Spinal cord (tissue), 10 donors: ENCODE measurements at places on chromosomes 12 and 14. TPM values are rescaled to one million over a fixed set of nuclear protein-coding genes. Genes with fewer than 3 reads are reported as not detected.

Gene C12orf50
- 0.24 TPM for polyA plus RNA-seq

Gene MANSC4
- 0.62 TPM for polyA plus RNA-seq

DNA sequence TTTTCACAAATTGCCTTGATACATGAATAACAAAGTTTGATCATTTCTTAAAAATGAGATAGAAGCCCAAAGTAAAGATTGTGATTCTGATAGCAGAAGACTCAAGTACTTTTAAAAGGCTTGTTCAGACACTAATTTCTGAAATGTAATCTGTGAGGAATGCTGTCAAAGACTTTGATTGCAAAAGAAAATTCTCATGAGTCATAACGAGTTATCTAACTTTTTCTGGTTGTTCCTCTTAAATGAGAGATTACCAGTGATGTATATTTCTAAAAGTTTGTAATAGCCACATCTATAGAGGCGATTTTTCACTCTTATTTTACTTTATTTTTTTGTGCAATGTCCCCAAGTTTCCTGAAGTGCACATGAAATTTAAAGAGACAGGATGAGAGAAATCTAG, 7.0 kb downstream of the PYGL start:
- H3K27ac ChIP-seq: no peak overlapping the region
- DNase-seq: no peak
- H3K4me3 ChIP-seq: no peak overlapping the region
- H3K36me3 ChIP-seq: no peaks in the 10 kb centered on the region
- no peaks in the 10 kb centered on the region for H3K4me1 ChIP-seq

DNA sequence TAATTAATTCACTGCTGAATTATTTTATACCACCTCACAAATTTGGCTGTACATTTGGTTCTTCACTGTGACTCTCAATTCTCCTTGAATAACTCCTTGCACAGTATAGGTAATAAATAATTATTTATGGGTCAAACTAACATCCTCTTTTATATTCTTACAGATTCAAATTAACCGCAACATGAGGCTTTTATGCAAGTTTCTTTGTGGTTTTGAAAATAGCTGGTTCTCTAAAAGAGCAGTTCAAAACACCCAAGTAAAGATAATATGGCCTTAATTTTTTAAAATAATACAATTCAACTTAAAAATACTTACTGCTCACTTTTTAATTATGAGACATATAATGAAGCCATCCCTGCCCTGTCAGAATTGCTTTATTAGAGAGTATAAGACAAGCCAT, 12.9 kb upstream of the TRIM9 start:
- H3K27me3 ChIP-seq: no peaks in the 10 kb centered on the region
- no peaks in the 10 kb centered on the region for H3K4me1 ChIP-seq
- no peaks in the 10 kb centered on the region for H3K36me3 ChIP-seq
- no peak overlapping the region for H3K27ac ChIP-seq
- DNase-seq: no peak

DNA sequence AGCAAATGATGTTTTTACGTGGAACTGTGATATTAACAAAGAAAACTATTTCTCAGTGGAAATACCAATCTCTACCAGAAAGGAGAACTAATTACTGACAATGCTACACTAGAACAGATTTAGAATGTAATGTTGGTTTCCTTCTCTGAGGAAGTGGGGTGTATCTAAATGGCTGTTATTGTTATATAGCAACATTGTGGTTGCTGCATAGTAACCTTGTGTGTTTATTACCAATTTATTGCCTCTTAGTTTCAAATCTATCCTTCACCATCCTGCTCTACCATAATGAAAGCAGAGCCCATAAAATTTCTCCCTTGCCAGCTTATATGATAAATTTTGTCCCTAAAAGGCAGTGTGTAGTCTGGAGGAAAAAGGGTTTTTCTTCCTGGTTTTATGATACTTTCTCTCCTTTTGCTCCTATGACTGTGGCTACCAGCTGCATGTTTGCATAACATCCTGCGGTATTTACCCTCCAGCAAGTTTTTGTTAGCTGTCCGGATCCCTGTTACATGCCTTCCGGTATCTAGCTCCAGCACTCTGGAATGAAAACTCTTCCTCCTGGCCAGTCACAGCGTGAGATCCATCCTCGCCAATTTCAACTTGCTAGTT, 5.7 kb upstream of the KLRK1 start:
- no peak overlapping the region for H3K4me3 ChIP-seq
- no peaks in the 10 kb centered on the region for H3K27me3 ChIP-seq
- no peaks in the 10 kb centered on the region for H3K36me3 ChIP-seq
- peak overlapping the region; percentile 41 for H3K27ac ChIP-seq
- DNase-seq: no peak

- no peaks in the 10 kb centered on the region for H3K27me3 ChIP-seq
- peaks cover 6% of the 10 kb centered on the region for H3K4me1 ChIP-seq
- H3K4me3 ChIP-seq: no peak overlapping the region
Observed at GRCh38 chr12:98757455-98757854, 112.4 kb downstream of the APAF1 start.

- H3K27ac ChIP-seq: no peak overlapping the region
- H3K27me3 ChIP-seq: no peaks in the 10 kb centered on the region
- no peaks in the 10 kb centered on the region for H3K4me1 ChIP-seq
- no peaks in the 10 kb centered on the region for H3K36me3 ChIP-seq
- DNase-seq: no peak
Observed at GRCh38 chr12:87671757-87672156, 357.4 kb downstream of the C12orf50 start.

DNA sequence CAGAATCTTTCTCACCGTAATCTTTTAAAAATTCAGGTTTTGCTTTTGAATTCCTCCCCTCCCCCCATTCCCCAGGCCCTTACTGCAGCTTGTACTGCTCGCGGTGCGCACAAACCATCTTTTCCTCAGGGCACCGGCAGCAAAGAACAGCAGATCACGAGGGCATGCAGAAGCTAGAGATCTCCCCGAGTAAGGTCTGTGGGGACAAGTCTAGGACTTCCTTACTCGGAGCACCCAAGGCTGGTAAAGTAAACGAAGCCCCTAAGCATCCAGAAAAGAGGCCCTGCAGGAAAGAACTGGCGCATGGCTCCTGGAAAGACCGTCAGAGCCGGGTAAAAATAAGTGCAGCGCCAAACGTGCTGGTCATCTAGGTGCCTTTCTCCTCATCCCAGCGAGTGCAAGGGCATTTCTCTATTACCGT, 727 bp downstream of the LDHB start:
- peak overlapping the region; percentile 94 for H3K4me3 ChIP-seq
- DNase-seq: peak; percentile 79
- no peaks in the 10 kb centered on the region for H3K27me3 ChIP-seq
- peak overlapping the region; percentile 98 for H3K27ac ChIP-seq
- no peaks in the 10 kb centered on the region for H3K36me3 ChIP-seq
- no peaks in the 10 kb centered on the region for H3K4me1 ChIP-seq

DNA sequence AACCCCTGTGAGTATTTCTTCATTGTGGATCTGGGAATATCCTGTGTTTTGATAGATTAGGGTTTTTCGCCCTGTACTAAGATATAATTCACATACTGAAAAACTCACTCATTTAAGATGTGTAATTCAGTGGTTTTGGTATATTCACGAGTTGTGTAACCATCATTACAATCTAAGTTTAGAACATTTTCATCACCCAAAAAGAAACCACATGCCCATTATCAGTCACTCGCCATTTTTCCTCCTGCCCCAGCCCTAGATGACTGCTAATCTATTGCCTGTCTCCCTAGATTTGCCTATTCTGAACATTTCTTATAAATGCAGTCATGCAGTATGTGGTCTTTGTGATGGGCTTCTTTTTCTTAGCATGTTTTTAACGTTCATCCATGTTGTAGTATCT, 67.9 kb upstream of the ATF1 start:
- H3K36me3 ChIP-seq: peaks cover 26% of the 10 kb centered on the region
- no peak overlapping the region for H3K27ac ChIP-seq
- no peak overlapping the region for H3K4me3 ChIP-seq
- no peaks in the 10 kb centered on the region for H3K27me3 ChIP-seq
- no peak for DNase-seq

GRCh38 chr12:108367436-108367835, 28.3 kb upstream of the CMKLR1 start:
- no peak overlapping the region for H3K4me3 ChIP-seq
- DNase-seq: no peak
- H3K4me1 ChIP-seq: no peaks in the 10 kb centered on the region
- no peak overlapping the region for H3K27ac ChIP-seq
- no peaks in the 10 kb centered on the region for H3K36me3 ChIP-seq

DNA sequence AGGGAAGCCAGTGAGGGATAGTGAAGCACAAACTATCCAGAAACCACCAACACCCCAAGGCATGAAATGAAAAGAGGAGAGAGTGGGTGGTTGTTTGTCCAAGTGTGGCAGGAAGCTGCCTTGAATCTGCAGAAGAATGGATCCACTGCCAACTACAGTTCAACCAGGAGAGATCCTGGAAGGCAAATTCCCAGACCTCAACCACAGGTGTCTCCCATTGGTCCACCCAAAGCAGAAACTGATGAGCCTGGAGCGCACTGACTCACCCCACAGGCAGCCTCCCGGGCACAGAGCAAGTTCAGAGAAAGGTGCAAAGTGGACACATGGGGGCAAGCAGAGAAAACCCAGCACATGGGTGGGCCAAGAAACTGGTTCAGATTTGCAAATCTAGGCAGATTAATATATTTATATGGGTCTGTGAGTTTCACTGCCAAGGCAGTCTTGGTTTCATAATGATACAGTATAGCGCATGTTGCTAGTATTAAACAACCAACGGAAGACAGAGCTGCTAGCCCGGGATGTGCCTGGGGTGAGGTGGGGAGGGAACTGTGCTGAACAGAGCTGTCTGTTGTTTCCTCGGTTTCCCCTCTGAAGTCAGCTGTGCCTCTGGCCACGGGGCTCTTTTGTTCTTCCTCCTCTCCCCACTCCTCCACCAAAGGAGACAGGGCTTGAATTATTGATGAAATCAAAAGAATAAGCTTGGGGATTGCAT, 416.2 kb upstream of the CCDC196 start:
- no peak for DNase-seq
- no peak overlapping the region for H3K27ac ChIP-seq
- no peak overlapping the region for H3K4me3 ChIP-seq
- H3K4me1 ChIP-seq: peaks cover 20% of the 10 kb centered on the region

GRCh38 chr12:48185181-48185919, 1.9 kb downstream of the CCDC184 start:
- H3K36me3 ChIP-seq: no peaks in the 10 kb centered on the region
- H3K27ac ChIP-seq: peak overlapping the region; percentile 90
- peak overlapping the region; percentile 79 for H3K4me3 ChIP-seq
- H3K27me3 ChIP-seq: no peaks in the 10 kb centered on the region

- no peaks in the 10 kb centered on the region for H3K27me3 ChIP-seq
- no peak overlapping the region for H3K27ac ChIP-seq
- no peaks in the 10 kb centered on the region for H3K36me3 ChIP-seq
- H3K4me3 ChIP-seq: no peak overlapping the region
- no peaks in the 10 kb centered on the region for H3K4me1 ChIP-seq
Observed at GRCh38 chr12:34054938-34055337, 32.6 kb downstream of the ALG10 start.

DNA sequence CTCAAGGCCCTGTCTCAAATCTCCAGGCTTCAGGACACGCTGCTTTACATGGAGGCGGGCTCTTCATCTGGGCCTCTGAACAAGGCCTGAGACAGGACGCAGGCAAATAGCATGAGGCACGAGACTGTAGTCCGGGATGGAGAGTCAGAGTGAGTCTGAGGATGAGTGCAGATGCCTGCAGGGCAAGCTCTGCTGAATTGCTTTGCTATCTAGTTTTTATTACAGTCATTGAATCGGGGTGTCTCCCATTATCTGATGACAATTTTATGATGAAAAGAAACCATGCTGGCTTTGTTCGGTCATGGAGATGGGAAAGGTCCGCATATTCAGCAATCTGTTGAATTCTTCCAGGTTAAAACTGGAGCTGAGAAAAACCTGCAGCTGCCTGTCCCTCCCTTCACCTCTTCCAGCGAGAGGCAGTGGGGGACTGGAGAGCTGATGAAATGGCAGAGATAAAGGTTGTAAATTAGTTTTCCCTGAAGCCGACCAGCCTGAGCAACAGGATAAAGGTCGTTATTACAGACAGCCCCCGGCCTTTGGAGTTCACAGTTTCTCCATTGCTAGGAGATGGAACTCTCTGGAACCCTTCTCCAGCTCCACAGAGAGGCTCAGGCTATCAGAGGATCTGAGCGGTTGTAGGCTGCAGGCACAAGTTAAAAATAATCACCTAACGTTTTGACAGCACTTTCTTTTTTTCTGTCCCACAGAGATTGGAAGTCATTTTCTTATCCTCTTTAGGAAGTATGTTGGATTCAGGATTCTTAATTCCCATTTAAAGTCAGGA, 1.3 kb upstream of the ADGRD1 start:
- H3K4me3 ChIP-seq: no peak overlapping the region
- peaks cover 13% of the 10 kb centered on the region for H3K27me3 ChIP-seq
- H3K27ac ChIP-seq: no peak overlapping the region
- no peaks in the 10 kb centered on the region for H3K36me3 ChIP-seq
- H3K4me1 ChIP-seq: peaks cover 4% of the 10 kb centered on the region
- no peak for DNase-seq

- no peak overlapping the region for H3K27ac ChIP-seq
- DNase-seq: no peak
- H3K4me1 ChIP-seq: peaks cover 11% of the 10 kb centered on the region
- H3K4me3 ChIP-seq: no peak overlapping the region
- H3K27me3 ChIP-seq: no peaks in the 10 kb centered on the region
- no peaks in the 10 kb centered on the region for H3K36me3 ChIP-seq
Observed at GRCh38 chr12:110698171-110698902, 9.4 kb upstream of the HVCN1 start.

DNA sequence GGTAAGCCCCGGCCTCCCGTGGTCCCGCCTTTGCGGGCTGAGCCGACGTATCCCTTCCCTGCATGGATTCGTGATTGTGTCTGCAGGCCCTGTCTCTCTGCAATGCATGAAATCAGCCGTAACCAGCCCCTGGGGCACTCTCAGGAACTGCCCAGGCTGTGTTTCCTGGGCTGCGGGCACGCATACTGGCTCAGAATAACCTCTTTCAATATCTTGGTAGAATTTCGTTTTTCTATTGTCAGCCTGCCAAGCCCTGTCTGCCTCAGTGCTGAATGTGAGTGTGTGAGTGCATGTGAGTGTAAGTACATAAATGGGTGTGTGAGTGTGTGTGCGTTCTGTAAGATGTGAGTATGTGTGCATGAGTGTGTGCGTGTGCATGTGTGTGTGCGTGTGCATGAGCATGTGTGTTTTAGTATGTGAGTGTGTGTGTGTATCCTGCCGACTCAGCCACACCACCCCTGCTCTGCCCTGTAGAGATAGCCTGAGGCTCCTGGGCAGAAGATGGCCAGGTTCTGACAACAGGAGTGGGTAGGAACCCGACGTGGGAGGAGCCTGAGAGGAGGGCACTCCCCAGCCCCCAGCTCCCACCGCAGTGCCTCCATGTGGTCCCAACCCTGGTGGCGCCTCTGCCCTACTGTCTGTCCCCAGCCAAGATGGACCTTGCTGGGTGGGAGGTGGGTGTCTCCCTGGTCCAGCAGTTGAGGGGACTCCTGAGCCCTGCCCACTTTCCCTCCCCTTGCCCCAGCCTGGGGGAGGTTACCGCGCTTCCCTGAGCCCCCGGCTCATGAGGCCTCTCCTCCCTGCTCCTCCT, 268.8 kb downstream of the ADGRD1 start:
- H3K4me3 ChIP-seq: no peak overlapping the region
- no peaks in the 10 kb centered on the region for H3K36me3 ChIP-seq
- peaks cover 2% of the 10 kb centered on the region for H3K27me3 ChIP-seq
- no peak for DNase-seq
- no peak overlapping the region for H3K27ac ChIP-seq
